ENCODE measurements at places on chromosomes 3 and 15.

DNA sequence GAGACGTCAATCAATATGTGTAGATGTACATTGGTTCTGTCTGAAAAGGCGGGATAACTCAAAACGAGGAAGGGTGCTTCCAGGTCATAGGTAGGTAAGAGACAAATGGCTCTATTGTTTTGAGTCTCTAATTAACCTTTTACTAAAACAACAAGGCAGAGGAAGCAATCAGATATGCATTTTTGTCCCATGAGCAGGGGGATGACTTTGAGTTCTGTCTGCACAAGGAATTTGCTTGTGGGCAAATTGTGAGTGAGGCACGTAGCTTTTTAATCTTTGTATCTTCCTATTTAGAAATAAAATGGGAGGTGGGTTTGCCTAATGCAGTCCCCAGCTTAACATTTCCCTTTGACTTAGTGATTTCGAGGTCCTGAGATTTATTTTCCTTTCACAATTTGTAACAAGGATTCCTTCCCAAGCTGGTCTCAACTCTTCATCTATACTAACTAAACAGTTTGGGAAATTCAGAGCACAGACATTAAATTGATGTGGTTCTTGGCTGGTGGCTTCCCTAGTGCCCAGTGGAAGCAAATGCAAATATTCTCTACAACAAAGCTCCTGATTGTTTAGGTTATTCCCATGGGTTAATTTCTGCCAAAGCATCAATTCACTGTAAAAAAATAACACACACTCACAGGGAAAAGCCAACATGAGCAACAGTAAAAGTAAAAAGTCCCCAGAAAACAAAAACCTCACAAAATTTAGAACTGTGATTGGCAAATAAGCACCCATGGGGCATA, 738.8 kb upstream of the SGO1 start:
- no peak overlapping the region for H3K27ac ChIP-seq
- H3K4me1 ChIP-seq, result no peaks in the 10 kb centered on the region
- DNase-seq, result no peak
- H3K27me3 ChIP-seq, result no peaks in the 10 kb centered on the region

- H3K36me3 ChIP-seq, result no peaks in the 10 kb centered on the region
- no peaks in the 10 kb centered on the region for H3K27me3 ChIP-seq
- no peak overlapping the region for H3K27ac ChIP-seq
- no peak for DNase-seq
- H3K4me3 ChIP-seq, result no peak overlapping the region
These were observed 93.8 kb downstream of the MYRIP start for GRCh38 chr3:39903253-39903652.

DNA sequence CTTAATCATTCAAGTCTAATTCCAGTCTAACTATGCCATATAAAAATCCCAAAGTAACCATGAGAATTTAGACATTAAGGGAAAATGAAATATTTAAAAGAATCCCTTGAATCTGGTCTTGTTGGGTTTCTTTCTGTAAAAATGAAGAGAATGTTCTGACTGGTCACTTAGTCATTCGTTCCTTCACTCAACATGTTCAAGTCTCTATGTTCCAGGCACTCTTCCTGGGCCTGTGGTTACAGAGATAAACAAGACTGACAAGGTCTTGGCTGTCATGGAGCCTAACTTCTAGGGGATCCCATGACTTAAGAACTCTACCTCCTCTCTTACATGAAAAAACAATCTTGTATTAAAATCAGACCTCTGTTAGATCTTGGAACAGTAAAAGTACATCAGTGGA, 638.6 kb upstream of the TBL1XR1 start:
- H3K4me3 ChIP-seq, result no peak overlapping the region
- H3K4me1 ChIP-seq, result peaks cover 26% of the 10 kb centered on the region
- DNase-seq, result peak; percentile 80
- no peaks in the 10 kb centered on the region for H3K27me3 ChIP-seq

DNA sequence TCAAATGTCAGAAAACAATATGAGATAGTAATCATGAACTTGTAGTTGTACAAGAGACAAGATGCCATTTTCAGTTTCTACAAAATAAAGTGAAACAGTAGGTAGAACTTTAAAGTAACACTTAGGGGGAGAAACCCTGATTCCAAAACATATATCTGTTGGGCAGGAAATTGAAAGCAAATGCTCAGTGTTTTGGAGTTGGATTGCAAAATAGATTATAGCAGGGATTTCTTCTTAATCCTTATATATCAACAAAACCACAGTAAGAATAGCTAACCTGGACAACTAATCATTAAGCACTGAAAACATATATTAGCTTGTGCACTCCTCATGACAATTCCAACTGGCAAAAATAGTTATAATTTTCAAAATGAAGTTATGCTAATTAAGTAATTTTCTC, 46.9 kb downstream of the COMMD2 start:
- no peak overlapping the region for H3K27ac ChIP-seq
- no peaks in the 10 kb centered on the region for H3K27me3 ChIP-seq
- DNase-seq, result no peak
- no peaks in the 10 kb centered on the region for H3K36me3 ChIP-seq
- H3K4me1 ChIP-seq, result peaks cover 10% of the 10 kb centered on the region

DNA sequence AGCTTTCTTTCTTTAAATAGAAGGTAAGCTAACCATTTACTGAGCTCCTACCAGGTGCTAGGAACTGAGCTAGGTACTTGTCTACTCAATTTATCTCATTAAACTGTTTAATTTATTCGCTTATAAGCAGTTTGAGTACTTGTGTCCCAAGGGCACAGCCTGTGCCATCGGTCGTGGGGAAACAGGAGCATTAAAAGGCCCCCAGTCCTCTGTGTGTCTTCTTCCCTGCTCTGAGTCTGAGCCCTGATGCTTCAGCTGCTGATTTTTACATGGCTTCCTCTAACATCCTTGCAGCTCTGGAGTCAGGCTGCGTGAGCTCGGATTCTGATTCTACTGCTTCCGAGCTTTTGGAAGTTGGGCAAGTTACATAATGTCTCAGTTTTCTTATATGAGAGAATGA, 239.5 kb downstream of the EDEM1 start:
- H3K36me3 ChIP-seq, result no peaks in the 10 kb centered on the region
- no peak overlapping the region for H3K27ac ChIP-seq
- H3K4me1 ChIP-seq, result no peaks in the 10 kb centered on the region
- no peak for DNase-seq

All from PC-3 (cell line).